ENCODE measurements at places on chromosomes 1 and 21. TPM values are rescaled to one million over a fixed set of nuclear protein-coding genes. Genes with fewer than 3 reads are reported as not detected.

Gene LYPLAL1
- 38.6 TPM for total RNA-seq

Gene PROX1
- total RNA-seq: under 0.01 TPM

Gene SNAPIN
- 51.4 TPM for total RNA-seq

Gene ZBED6
- total RNA-seq: 7.9 TPM

Gene SLC5A9
- not detected for total RNA-seq

Gene TAS1R1
- total RNA-seq: not detected
